ENCODE measurements at places on chromosomes 12 and 14.

GRCh38 chr12:77163074-77164038 lies 98.0 kb upstream of the E2F7 start:
- DNase-seq: no peak

DNA sequence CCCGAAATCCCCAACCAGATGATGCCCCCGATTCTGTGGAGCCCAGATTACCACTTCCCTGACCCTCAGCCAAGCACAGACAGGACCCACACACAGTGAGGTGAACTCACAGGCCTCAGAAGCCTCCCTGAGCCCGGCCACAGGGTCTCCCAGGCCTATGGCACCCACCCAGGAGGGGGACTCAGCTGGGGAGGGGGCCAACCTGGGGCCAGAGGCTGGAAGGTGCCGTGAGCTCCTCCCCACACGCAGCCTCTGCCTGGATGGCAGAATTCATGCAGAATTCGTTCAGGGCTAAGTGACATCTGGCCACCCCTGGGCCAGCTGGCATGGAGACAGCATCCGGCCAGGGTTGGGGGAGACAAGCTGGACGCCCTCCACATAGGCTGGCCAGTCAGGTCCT lies 11.8 kb downstream of the TMEM179 start:
- DNase-seq: no peak

- no peak for DNase-seq
Measured at GRCh38 chr12:10018386-10018785, 8.0 kb downstream of the CLEC12B start.

- peak; percentile 53 for DNase-seq
Measured at GRCh38 chr14:68734231-68734732, 58.6 kb downstream of the ZFP36L1 start.

GRCh38 chr12:5308216-5308615 lies 123.7 kb upstream of the NTF3 start:
- no peak for DNase-seq

DNA sequence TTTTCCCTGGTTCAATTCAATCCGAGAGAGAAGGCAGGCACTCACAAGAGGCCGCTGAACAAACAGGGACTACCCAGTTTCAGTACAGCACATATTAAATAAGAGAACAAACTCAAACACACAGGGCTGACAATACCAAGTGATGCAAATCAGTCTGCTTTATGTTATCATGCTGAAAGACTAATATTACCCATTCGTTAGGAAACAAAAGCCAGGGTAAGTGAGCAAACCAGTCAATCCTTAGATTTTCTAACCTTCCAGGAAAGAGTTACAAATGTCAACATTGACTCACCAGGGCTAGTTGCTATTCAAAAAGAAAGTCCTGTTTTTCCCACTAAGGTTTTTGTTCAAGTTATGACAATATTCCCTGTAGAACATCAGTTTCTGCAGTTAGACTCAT lies 246.2 kb downstream of the C12orf42 start:
- no peak for DNase-seq

- no peak for DNase-seq
Measured at GRCh38 chr14:79370969-79371368, 840.3 kb downstream of the DIO2 start.

GRCh38 chr12:67271976-67272375 lies 2.8 kb downstream of the CAND1 start:
- DNase-seq: no peak

GRCh38 chr12:3222306-3222705 lies 145.1 kb downstream of the TSPAN9 start:
- DNase-seq: no peak

- DNase-seq: no peak
Measured at GRCh38 chr12:53579545-53579955, 46.6 kb downstream of the ATF7 start.

DNA sequence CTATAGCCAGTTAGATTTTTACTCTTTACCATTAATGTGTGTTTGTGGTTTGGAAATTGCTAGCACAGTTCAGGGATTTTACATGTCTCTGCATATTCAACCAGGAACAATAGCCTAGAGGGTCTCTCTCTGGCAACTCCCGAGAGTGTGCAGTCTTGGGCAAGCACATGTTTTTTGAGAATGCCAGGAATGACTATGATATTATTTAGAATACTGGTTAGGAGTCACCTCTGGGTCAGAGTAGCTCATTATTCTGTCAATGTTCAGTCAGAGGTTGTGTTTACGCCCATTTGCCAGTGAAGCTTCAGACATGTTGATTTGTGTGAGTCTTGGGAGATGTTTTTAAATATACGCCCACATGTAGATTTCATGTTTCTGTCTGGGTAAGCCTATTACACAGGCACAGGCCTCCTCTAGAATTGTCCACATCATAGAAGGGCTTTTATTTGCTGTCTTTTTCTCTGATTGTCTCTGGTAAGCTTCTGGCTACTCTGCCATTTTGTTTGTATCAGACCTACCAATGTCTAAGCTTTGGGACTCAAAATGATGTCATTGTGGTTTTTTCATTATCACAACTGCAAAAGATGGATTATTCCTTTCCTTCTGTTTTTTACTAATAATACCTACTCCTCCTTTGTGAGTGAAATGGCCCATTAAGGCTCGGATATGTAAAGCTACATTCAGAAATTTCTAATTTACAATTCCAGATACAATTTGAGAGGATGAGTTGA lies 203.1 kb upstream of the PPFIA2 start:
- no peak for DNase-seq

- DNase-seq: no peak
Measured at GRCh38 chr12:214003-214741, at the start of gene SLC6A12. SLC6A12 (minus strand) TSS chr12:214157; CDS start chr12:209986, 4,171 bp downstream.

GRCh38 chr14:53967606-53968005 lies 11.0 kb upstream of the BMP4 start:
- no peak for DNase-seq

- no peak for DNase-seq
Measured at GRCh38 chr14:64966976-64967375, 5.2 kb downstream of the RAB15 start.

- no peak for DNase-seq
Measured at GRCh38 chr12:122610207-122610606, 83.2 kb downstream of the KNTC1 start.

- no peak for DNase-seq
Measured at GRCh38 chr12:27709932-27710591, 570 bp upstream of the MRPS35 start.

DNA sequence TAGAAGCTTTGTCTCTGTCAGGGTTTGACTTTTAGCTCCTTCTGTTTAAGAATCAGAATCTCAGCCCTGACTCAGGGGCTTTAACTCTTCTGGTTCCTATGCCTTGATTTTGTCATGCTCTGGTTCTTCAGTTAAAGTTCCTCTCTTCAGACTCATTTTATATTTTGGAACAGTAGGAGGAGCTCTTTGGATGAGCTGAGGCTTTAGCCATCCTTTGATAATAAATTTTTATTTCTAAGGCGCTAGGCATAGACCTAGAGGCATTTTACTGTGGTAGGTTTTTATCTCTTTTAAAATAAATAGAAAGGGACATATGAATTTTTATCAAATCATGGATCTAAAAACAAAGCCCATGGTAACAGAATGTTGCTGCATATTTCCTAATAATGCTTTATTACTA lies 51.7 kb downstream of the ATP23 start:
- DNase-seq: no peak

DNA sequence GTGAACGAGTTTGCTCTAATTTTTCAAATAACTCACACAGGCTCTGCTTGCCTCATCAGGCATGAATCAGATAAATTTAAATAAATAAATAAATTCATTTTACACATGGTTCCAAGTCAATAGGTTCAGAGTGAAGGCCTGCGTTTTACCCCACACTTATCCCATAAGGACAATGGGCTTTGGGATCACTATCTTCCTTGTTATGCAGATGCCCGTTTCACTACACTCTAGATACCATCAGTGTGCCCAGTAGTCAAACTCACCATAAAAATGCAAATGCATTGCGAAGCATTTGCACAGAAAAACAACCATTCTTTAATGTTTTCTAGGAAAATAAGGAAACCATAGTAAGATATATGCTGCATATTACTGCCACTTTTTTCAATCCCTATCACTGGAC lies 155.9 kb upstream of the CCDC196 start:
- no peak for DNase-seq

DNA sequence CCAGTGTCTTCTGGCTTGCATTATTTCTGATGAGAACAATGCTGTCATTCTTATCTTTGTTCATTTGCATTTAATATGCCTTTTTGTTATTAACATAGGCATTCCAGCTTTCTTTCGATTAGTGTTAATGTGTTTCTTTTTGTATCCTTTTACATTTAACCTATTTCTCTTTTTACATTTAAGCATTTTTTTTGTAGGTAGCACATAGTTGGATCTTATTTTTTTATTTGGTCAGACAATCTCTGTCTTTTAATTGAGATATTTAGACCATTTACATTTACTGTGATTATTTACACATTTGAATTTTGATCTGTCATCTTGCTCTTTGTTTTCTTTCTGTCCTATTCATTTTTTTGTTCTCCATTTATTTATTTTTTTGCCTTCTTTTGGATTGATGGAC lies 14.5 kb upstream of the KIF26A start:
- no peak for DNase-seq

- DNase-seq: peak; percentile 47
Measured at GRCh38 chr12:57456145-57456700, 1.1 kb downstream of the INHBE start.

GRCh38 chr14:32104803-32105202 lies 27.7 kb downstream of the ARHGAP5 start:
- no peak for DNase-seq

GRCh38 chr12:114678028-114678427 lies 5.9 kb downstream of the TBX3 start:
- DNase-seq: no peak

GRCh38 chr14:66496188-66496807 lies 10.1 kb downstream of the CCDC196 start:
- DNase-seq: no peak

- no peak for DNase-seq
Measured at GRCh38 chr12:40469736-40470135, 222.5 kb upstream of the CNTN1 start.

DNA sequence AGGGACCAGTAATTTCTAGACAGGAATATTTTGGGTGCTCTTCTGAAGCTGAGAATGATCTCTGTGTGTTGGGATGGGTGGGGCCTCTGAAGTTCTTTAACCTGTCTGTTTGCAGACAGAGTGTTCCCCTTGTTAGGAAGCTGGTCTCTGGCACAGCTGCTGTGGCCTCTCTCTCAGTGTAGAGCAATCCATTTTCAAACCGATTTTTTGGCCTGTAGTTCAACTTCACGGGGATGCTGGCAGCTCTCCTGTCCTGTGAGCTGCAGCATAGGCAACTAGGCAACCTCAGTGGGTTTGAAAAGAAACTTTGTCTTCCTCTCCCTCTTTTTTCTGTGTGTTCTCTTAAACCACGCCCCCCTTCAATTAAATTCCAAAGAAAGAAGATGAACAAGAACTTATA lies 69.1 kb downstream of the SMOC1 start:
- no peak for DNase-seq

DNA sequence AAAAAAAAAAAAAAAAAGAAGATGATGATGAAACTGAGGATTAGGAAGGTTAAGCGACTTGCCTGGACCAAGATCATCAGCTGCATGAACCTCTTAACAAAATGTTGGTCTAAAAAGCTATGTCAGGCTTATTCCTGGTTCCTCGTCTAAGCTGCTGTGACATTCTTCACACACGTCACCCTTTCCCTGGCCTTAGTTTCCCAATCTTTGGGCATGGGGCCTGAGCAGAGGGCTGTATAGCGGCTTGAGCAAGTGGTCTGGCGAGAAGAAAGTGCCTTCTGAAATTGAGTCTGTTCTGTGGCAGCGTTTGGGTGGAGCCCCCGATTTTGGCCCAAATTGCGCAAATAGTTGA lies 58.7 kb upstream of the CCND2 start:
- no peak for DNase-seq

GRCh38 chr12:4690760-4691159 lies 29.4 kb upstream of the GALNT8 start:
- DNase-seq: no peak

- DNase-seq: peak; percentile 53
Measured at GRCh38 chr14:105092171-105093037, 27.2 kb upstream of the GPR132 start.

Measured in CD8-positive, alpha-beta T cell (primary cell).